Epithelial cell of proximal tubule (primary cell): ENCODE measurements at places on chromosomes 16 and 17. TPM values are rescaled to one million over a fixed set of nuclear protein-coding genes. Genes with fewer than 3 reads are reported as not detected.

GAS7 gene
- total RNA-seq, result 0.58 and 2.5 TPM in 2 replicates

NPIPB6 gene
- total RNA-seq, result 0.07 and 0.29 TPM in 2 replicates

CTRB2 gene
- not detected in 2 replicates for total RNA-seq

CIBAR2 gene
- not detected in 2 replicates for total RNA-seq

SRL gene
- not detected in 2 replicates for total RNA-seq

ADORA2B gene
- 16.9 and 53.0 TPM in 2 replicates for total RNA-seq

TBC1D3E gene
- not detected in 2 replicates for total RNA-seq

NAE1 gene
- total RNA-seq, result 92.3 and 115 TPM in 2 replicates

GPR139 gene
- total RNA-seq, result not detected in 2 replicates

TEKT5 gene
- not detected in 2 replicates for total RNA-seq

HLF gene
- total RNA-seq, result 0.22 and 0.75 TPM in 2 replicates

ADCY9 gene
- total RNA-seq, result 5.1 and 6.8 TPM in 2 replicates

DRC3 gene
- total RNA-seq, result 0.06 and 0.72 TPM in 2 replicates

CNEP1R1 gene
- 13.1 and 20.3 TPM in 2 replicates for total RNA-seq

PNPO gene
- 39.5 and 47.6 TPM in 2 replicates for total RNA-seq

WSCD1 gene
- total RNA-seq, result 37.4 and 55.6 TPM in 2 replicates

GALR2 gene
- total RNA-seq, result 0.07 and 0.17 TPM in 2 replicates

RNF222 gene
- total RNA-seq, result 0.12 and 0.80 TPM in 2 replicates

ZSCAN10 gene
- total RNA-seq, result not detected in 2 replicates

RCVRN gene
- not detected in 2 replicates for total RNA-seq

GP2 gene
- total RNA-seq, result not detected in 2 replicates

TPSD1 gene
- total RNA-seq, result not detected in 2 replicates

TSPAN10 gene
- 0.14 and 0.29 TPM in 2 replicates for total RNA-seq

NLE1 gene
- total RNA-seq, result 27.0 and 38.8 TPM in 2 replicates

TEX14 gene
- total RNA-seq, result 0.06 TPM in 1 of 2 replicates, not detected in the other

PSMD12 gene
- total RNA-seq, result 20.2 and 44.1 TPM in 2 replicates

PIGW gene
- total RNA-seq, result 6.9 and 12.0 TPM in 2 replicates

NXPH3 gene
- 0.07 and 0.69 TPM in 2 replicates for total RNA-seq

C17orf107 gene
- 1.3 and 1.4 TPM in 2 replicates for total RNA-seq

INCA1 gene
- 0.14 TPM in 1 of 2 replicates, not detected in the other for total RNA-seq
